ENCODE measurements at places on chromosomes 12 and 14.

DNA sequence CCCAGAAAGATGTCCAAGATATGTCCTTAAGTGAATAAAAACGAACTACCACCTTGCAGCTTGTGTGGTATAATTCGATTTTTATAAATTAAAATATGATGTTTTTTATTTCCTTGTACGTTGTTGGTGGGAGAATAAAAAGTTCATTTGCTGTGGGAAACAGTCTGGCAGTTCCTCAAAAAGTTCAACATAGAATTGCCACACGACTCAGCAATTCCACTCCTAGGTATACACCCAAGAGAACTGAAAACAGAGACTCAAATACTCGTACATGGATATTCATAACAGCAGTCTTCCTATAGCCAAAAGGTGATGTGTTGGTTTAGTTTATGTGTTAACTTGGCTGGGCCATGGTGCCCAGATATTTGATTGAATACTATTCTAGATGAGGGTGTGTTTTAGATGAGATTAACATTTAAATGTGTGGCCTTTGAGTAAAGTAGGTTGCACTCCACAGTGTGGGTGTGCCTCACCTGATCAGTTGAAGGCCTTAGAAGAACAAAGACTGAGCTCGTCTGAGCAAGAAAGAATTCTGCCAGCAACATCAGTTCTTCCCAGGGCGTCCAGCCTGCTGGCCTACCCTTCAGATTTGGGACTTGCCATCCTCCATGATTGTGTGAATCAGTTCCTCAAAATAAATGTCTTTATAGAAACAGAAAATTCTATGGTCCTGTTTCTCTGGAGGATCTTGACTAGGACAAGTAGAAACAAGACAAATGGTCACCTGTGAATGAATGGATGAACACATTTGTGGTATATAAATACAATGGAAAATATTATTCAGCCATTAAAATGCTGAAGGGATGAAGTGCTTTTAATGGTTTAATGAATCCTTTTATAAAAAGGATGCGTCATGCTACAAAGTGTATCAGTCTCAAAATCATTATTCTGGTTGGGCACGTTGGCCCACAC lies 5.1 kb upstream of the DENR start:
- no peak for DNase-seq

DNA sequence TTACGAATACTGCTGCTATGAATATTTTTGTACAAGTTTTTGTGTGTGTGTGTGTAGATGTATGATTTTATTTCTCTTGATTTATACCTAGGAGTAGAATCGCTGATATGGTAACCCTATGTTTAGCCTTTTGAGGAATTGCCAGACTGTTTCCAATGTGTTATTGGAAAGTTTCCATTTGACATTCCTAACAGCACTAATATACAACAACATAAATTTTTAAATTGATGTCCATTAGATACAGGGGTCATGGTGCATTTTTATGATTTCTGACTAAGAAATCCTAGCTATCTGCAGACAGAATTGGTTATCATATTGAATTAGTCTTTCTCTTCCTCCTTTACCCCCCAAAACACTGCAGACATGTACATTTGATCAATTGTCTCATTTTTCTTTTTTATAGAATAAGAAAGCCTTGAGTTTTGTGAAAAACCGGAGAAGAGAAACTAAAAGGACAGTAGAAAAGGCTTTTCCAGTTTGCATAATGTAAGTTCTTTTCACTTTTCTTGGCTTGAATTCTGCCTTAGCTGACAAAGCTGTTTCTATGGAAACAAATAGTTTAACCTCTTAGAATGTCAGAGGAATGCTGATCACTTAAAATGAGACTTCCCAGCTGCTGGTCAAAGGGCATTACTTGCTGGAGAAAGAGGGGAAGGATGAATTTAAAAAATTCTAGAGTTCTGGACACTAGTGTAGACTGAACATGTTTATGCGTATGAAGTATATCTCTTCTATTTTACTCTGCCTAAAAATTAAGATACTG lies 28.2 kb downstream of the PALS1 start:
- DNase-seq, result no peak

DNA sequence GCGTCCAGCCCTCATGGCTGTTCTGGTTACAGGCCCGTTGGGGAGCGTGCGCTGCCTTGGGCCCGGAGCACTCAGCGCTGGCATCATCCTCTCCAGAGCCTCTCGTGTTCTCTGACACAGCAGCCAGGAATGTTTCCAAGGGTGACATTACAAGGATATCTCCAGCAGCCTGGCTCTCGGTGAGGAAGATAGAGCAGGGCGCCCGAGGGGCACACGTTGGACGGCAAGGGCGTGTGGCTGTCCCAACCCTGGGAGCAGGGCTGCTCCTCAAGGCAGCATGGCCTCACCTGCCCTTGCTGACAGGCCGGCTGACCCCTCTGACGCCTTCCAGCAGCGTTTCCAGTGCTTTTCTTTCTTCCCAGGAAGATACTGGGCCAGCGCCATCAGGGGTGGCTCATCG lies 14.4 kb downstream of the LRCOL1 start:
- no peak for DNase-seq

GRCh38 chr14:77088219-77088618 lies 9.8 kb upstream of the CIPC start:
- no peak for DNase-seq

Measured in activated CD8-positive, alpha-beta memory T cell treated with anti-CD3 and anti-CD28 coated beads for 1 hour (primary cell).